ENCODE measurements at places on chromosomes 6 and 20.
A peak's percentile ranks its signal among the peaks of the same experiment; 100 is the strongest.

GRCh38 chr6:143677891-143678791 lies at the start of gene PHACTR2:
TSS of gene PHACTR2 (plus strand) at chr6:143677965. CDS start at chr6:143678164, 199 bp downstream.
- peak; percentile 61 for DNase-seq

GRCh38 chr6:13566500-13566899 lies 7.9 kb upstream of the SIRT5 start:
- DNase-seq = no peak

DNA sequence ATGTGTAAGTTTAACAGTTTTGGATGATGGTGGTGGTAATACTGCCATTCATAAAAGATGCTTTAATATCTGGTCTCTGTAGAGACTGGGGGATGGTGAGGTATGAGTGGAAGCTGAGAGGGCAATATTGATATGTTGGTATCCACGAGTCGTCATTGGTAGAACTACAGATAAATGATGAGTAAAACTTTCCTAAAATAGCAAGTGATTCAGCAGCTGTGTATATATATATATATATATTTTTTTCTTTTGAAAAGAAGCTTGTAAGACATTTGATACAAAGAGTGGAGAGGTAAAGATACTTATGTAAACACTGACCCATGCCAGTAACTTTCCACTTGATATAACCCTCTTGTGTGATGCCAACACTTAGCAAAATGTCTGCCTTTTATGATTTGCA lies 41.7 kb upstream of the CITED2 start:
- no peak for DNase-seq

DNA sequence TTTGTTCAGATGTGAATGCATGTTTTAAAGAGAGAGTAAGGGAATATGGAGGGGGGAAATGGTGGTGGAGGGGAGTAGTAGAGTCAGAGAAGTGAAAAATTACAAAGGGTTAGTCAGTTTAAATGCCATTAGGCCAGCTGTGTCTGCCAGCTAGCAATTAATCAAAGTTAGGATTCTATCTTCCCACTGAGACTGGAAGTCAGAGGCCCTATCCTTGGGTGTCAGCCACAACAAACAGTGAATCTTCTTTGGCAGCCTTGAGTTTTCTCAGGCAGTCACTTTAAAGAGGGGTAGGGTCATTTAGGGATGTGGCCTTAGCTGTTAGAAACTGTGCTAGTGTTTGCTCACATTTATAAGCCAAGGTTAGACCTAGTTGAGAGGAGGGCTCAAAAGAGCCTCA lies 120.5 kb upstream of the BTBD3 start:
- no peak for DNase-seq

DNA sequence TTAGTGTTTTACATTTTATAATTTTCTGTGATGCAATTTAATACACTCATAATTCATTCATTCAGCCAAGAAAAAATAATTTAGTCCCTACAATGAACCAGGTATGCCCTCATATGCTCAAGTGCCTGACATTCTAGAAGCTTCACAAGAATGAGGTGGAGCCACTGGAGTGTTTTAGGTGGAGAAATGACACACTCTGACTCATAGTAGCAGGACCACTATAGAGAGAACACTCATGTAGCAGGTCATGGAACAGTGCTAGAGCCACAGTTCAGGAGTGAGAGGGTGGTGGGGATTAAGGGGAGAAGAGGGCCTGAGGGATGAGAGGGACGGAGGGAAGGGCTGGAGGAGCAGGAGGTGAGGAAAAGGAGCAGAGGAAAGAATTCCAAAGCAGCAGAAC lies 1.4 kb upstream of the HLA-G start:
- DNase-seq = no peak

DNA sequence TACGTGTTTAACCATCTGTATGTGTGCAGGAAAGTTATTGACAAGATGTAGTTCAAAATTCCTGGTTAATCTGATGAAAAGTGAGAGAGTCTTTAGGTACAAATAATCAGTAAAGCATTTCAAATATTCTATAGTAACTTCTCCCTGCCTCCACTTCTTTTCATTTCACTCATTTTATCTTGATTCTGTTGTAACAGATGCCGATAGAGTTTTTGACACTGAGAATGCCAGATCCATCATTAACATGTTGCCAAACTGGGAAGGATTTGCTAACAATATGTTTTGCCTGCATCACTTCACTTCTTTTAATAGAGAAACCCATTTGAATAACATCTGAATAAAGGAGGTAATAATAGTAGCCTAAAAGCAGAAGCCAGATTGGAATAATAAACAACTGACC lies 20.4 kb upstream of the DEFB112 start:
- DNase-seq = no peak

DNA sequence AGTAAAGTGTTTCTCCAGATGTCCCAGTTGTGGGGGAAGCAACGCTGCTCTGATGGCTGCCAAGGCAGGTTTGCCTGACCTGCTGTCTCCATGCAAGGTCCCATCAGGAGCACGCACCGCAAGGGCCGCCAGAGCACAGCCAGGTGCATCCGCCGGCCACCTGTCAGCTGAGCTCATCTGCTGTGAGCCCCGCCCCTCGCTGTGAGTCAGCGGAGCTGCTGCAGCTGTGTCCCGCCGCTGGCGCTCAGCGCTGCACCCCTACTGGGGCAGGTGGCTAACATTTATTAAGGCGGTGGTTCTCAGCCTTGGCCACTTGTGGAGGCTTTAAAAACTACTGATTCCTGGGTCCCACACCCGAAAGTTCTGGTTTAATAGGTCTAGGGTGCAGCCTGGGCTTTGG lies 225.7 kb downstream of the UST start:
- peak; percentile 40 for DNase-seq

GRCh38 chr6:24060982-24061754 lies 64.8 kb upstream of the NRSN1 start:
- no peak for DNase-seq

DNA sequence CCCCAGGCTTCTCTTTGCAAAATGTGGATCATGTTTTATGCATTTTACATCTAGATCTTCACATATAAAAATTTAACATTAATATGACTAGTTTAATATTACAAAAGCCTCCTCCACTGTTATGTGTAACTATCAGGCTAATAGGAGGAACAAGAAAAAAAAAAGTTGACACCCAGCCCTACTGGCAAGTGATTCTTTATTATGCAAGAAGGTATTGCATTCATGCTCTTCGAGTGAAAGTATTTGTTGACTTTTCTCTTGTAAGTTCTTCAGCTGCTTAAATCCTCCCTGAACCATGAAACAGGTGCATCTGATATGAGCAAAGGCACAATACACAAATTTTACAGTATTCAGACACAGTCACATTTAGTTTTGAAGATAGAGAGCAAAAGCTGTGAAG lies 716 bp upstream of the HLA-DQB2 start:
- no peak for DNase-seq

GRCh38 chr6:150083839-150084238 lies 14.9 kb upstream of the ULBP3 start:
- no peak for DNase-seq

- no peak for DNase-seq
Observed at GRCh38 chr6:12369781-12370262, 79.7 kb downstream of the EDN1 start.

GRCh38 chr20:9508696-9509178 lies 5.7 kb upstream of the LAMP5 start:
- no peak for DNase-seq

DNA sequence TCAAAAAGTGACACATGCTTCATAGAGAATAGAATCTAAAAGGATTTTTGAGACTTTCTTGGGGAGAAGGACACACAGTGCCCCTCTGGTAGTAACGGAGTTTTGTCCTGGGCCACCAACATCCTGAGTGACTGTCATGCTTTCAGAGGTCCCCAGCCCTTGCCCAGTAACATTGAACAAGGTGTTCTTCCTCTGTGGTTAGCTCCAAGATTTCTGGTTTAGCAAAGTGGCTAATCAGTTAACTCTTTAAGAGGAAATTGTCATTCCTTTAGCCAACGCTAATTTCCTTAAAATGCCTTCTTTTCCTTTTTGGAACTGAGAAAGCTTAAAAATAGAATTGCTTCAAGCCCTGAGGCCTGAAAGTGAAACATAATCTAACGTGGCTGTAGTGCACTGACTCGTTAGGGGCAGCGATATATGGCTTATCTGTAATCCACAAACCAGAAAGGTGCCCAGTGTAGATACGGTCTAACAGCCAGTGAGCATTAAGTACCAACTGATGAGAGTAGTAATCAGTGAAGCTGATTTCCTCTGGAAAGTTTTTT lies 7.8 kb downstream of the E2F3 start:
- peak; percentile 23 for DNase-seq

DNA sequence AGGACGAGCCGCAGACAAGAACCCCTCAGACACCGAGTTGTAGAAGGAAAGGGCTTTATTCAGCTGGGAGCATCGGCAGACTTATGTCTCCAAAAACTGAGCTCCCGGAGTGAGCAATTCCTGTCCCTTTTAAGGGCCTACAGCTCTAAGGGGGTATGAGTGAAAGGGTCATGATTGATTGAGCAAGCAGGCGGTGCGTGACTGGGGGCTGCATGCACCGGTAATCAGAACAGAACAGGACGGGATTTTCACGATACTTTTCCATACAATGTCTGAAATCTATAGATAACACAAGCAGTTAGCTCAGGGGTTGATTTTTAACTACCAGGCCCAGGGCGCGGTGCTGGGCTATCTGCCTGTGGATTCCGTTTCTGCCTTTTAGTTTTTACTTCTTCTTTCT lies 226.4 kb upstream of the PLCB4 start:
- DNase-seq = no peak

DNA sequence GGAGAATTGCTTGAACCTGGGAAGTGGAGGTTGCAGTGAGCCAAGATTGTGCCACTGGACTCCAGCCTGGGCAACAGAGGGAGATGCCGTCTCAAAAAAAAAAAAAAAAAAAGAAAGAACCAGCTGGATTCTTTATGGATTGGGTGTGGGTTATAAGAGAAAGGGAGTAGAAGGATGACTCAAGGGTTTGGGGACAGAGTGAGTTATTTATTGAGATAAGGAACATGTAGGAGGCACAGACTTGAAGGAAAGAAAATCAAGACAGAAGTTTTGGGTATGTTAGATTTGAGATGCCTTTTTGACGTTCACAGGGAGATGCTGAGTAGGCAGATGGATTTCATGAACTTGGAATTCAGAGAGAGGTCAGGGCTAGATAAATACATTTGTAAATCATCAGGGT lies 47.6 kb downstream of the KIZ start:
- no peak for DNase-seq

DNA sequence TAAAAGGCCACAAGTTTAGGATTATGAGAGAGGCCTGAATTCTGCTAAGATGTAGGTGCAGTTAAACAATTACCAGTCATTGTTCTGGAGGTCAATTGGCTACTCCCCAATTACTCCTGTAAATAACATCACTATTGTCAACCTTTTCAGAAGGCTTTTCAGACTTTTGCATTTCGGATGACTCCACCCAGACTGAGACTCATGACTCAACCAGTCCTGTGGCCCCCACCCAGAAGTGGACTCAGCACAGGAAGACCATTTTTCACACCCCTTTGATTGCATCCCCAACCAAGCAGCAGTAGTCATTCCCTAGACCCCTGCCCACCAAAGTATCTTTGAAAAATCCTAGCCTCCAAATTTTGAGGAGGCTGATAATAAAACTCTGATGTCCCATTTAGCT lies 139.3 kb upstream of the SLC22A16 start:
- DNase-seq = no peak

DNA sequence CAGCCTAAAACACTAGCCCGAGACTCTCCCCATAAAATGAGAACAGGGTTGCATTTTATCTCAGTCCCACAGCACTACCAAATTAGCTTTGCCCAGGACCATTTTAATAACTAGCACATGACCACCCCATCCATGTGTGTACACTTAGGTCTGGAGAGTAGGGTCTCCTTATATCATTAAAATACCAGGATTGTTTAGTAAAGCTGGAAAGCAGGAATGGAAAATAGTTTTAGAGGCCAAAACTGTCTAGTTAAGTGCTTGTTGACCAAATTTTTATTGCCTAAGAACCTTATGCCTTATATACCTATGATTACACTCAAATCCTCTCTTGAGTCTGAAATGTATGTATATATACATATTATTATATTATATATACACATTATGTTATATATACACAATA lies 608.4 kb downstream of the HDGFL1 start:
- DNase-seq = no peak

- DNase-seq = no peak
Observed at GRCh38 chr6:89351671-89352277, 748 bp downstream of the UBE2J1 start.

DNA sequence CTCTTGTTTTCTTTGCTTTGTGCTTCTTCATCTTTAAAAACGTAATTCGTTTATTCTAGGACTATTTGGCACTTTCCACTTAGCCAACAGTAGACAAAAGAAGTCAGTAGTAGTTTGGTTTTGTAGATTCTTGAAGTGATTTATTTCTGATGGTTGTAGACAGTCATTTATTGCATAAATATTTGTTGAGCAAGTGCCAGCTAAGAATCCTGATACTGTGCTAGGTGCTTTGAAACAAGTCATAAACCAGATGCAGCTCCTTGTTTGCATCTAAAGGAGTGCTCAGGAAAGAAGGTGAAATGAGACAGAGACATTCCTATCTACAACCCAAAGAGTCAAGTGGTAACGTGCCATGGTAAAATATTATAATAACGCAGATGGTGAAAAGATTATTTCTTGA lies 469.1 kb downstream of the GJA1 start:
- DNase-seq = no peak

GRCh38 chr6:129605967-129606366 lies 104.0 kb downstream of the ARHGAP18 start:
- no peak for DNase-seq

GRCh38 chr6:92586236-92586977 lies 833.0 kb downstream of the EPHA7 start:
- no peak for DNase-seq

GRCh38 chr20:23029324-23029723 lies 5.8 kb upstream of the SSTR4 start:
- no peak for DNase-seq

GRCh38 chr20:62354811-62355341 lies 12.2 kb downstream of the LAMA5 start:
- no peak for DNase-seq

DNA sequence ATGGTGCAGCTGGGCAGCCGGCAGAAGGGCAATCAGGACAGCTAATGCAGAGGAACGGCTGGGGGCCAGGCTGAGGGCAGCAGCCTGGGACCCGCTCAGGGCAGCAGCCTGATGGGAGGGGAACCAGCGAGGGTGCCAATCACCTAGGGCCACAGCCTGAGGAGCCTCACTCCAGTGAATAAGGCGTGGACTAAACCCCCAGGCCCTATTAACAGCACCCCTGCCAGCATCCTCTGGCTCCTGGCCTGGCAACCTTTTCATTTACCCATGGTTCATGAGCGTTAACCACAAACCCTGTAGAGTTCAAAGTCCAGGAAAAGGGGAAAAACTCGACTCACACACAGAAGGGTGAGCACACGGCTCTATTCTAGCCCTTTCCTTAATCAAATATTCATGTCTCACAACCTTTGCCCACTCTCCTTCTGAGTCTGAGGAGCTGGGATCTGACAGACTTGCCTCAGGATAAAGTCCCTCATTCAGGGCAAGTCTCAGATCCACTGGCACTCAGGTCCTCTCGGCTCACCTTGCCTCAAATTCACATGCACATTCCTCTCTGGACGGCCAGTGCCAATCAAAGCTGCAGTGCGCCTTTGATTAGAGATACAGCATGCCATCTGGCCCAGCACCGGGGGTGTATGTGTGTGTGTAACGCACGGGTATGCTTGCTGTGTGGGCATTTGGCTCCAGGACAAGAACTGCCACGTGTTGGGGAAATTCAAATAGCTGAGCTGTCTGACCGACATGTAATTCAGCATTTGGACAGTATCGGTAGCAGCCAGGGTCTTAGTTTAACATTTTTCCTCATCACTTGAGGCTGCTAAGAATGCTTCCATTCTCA lies 86.9 kb upstream of the TRAF3IP2 start:
- DNase-seq = no peak

- no peak for DNase-seq
Observed at GRCh38 chr6:125812394-125813292, 21.9 kb downstream of the NCOA7 start.

Data from CD4-positive, alpha-beta T cell treated with Interferon alpha-2 for 1 hour (primary cell).